Epithelial cell of esophagus (primary cell): ENCODE measurements at places on chromosomes 3 and 15.
A peak's percentile ranks its signal among the peaks of the same experiment; 100 is the strongest.

DNA sequence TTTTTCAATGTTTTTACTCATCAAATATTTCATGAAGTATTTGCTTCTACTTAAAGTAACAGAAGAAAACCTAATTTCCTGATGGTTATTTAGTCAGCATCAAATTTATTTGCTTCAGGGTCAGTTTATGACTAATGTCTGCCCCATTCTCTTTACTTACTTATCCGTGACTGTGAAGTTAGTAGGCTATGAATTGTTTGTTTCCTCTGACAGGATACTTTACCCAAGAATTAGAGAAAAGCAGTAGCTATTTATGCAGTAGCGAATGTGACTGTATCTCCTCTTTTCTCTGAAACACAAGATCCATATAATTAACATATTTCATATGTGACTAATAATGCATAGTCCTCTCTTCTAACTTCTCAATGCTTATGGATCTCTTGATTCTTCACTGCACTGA, 329.9 kb upstream of the ROBO1 start:
- peak; percentile 64 for DNase-seq

DNA sequence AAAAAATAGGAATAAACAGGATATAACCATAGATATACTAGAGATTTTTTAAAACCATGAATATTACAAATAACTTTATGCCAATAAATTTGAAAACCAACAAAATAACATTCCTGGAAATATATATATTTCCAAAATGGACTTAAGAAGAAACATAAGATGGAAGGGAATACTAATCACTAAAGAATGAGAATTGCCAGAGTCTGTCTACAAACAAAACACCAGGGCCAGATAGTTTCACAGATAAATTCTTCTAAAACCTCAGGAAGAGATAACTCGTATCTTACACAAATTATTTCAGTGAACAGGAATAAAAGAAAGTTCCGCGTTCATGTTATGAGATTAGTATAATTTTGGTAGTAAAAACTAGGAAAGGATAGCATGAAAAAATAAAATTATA, 107.3 kb downstream of the HERC1 start:
- DNase-seq, result no peak

DNA sequence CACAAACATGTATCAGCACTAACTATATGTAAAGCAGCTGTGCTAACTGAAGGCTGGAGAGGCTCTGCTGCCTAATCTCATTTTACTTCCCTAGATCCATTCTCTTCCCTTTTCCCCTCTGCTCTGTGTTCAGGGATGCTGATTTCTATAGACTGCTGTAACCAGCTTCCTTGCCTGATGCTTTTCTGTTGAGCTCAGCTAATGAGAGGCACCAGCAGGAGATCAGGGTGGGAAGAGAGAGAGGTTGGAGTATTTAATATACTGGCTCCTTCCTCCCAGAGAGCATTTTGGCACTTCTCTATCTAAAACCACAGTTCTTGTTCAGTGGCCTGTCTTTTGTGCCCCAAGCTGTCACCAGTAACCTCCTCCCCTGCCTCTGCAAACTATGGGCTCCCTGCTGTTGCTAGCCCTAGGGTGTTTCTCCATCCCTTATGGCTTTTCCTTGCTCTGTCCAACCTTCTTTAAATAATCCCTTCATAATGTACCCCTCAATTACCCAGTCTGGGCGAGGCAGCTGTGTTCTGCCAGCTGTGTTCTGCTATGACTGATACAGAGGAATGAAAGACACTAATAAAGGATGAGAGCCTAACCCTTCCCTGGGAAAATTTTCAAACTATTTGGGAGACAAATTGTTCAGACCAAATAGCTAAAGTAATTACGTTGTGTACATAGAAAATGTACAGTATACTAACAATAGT, 69.5 kb downstream of the CADPS start:
- DNase-seq, result no peak

DNA sequence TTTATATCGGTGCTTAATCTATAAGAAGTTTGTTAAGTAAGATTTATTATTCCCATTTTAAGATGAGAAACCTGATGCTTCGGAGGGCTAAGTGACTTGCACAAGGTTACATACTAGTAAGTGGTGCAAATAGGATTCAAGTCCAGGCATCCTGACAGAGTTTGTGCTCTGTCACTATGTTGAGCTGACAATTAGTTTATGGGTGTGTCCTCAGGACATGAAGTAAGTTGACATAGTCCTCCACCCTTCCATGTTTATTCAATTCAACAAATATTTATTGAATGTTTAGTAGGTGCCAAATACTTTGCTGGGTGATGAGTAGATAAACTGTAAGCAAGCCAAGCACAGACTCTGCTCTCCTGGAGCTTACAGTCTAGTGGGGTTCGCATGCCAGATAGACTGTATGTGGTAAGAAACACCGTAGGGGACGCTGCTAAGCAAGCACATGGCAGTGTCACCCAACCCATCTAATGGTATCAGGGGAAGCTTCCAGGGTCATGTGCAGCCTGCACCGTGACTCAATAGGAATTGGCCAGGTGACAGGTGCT, 342.7 kb upstream of the SATB1 start:
- no peak for DNase-seq

DNA sequence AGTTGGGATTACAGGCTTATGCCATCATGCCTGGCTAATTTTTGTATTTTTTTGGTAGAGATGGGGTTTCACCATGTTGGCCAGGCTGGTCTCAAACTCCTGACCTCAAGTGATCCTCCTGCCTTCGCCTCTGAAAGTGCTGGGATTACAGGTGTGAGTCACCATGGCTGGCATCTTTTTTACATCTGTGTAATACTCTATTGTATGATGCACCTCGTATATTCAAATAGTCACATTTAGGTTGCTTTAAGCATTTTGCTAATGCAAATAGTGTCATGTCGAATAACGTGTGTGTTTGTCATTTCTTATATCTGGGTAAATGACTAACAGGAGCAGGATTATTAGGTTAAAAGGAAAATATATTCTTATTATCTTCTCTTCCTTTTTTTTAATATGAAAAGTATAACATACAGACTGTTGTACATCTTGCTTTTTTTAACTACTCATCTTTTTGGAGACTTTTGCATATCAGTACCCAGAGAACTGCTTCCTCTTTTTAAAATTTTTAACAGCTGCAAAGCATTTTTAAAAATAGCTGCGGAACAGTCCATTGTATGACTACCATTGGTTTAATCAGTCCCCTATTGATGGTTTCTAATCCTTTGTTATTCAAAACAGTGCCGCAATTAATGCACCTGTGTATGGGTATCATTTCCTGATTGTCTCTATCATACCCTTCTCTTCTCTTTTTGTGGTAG, 13.4 kb downstream of the SCAMP5 start:
- no peak for DNase-seq

GRCh38 chr3:149585401-149585726, 72.5 kb downstream of the WWTR1 start:
- peak; percentile 13 for DNase-seq

DNA sequence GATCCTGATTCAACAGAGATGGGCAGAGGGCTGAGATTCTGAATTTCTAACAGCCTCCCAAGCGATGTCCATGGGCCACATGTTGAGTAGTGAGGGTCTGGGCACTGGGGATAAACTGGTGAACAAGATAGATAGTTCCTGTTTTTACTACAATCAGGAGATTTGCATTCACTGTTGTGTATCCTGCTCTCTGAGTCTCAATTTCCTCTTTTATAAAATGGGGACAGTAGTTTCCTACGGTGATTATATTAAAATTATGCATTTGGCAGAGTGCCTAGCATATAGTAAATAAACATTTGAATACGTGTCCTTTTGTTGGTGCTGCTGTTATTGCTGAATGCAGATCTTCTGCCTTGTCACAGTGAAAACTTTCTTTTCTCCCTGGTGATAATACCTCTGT, 102.5 kb downstream of the MYH15 start:
- no peak for DNase-seq

DNA sequence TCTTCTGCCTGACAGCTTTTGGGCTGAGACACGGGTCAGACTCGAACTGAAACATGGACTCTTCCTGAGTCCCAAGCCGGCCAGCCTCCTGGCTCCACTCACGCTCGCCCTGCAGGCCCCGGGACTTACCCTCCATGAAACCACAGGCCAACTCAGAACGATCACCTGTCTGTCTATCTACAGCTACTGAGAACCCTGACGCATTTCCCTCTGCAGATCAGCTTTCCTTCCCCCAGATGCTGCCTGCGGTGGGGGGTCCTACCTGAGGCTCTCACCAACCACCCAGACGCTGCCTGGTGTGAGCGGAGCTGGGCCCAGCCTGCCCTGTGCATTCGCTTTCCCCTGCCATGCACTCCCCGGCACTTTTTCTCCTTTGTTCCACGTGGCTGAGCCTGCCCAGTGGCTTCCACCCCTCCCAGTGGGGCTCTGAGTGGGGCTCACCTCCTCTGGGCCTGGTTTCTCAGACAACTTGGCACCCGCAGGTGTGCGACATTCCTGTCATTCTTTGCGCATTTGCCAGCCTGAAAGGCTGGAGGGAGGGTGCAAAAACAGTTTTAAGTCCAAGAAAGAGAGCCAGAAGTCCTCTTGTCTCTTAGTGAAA, 60.2 kb downstream of the PLXNA1 start:
- DNase-seq, result peak; percentile 56

GRCh38 chr15:81504170-81504905, 130.3 kb upstream of the TMC3 start:
- DNase-seq, result peak; percentile 67

- no peak for DNase-seq
Measured at GRCh38 chr3:110165370-110165743, 828.0 kb upstream of the DPPA4 start.

DNA sequence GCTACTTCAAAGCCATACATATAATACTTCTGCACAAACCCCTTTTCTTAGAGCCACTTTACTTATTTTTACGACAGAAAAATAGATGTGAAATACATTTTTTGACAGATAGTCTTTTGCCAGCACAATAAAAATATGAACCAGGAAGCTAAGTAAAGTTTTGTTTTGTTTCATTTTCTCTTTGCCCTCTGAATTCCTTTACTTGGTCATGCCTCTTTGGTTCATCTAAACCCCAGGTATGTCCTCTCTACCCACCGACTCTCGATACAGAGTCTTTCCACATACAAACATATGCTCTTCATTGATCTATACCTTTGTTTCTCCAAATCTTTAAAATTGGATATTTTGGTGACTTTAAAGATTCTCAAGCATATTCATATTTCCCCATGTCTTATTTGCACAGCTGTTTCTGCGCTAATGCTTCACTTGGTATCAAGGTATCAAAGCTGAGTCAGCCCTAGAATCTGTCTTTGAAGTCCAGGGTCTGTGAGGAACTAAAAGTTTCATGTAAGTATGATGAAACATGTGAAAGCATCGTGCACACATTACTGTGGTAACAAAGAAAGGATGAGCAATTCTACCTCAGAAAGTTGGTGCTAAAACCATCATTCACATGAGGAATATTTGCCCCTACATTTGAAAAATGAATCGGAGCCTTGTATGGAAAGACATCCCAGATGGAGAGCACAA, 845.4 kb downstream of the NAALADL2 start:
- DNase-seq, result peak; percentile 2

DNA sequence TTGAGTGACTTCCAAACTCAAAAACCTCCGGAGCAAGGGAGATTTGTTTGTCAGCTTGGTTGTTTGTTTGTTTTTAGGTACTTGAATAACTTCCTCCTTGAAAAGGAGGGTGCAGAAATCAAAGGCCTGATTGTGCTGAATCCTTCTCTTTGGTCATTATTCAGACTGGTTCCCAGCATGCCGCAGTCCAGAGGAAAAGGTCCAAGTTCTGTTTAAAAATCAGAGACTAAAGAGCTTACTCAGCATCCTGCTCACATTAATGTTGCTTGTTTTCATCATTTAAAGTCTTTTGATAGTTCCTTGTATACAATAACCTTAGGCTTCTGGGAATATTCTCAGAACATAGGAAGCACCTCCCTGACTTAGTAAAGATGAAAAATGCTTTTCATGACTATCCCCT, 982 bp upstream of the SCG3 start:
- DNase-seq, result no peak

GRCh38 chr15:72358650-72359171, 17.1 kb downstream of the HEXA start:
- DNase-seq, result peak; percentile 95

- DNase-seq, result peak; percentile 86
Measured at GRCh38 chr15:50828610-50829206, 63.2 kb upstream of the SPPL2A start.

DNA sequence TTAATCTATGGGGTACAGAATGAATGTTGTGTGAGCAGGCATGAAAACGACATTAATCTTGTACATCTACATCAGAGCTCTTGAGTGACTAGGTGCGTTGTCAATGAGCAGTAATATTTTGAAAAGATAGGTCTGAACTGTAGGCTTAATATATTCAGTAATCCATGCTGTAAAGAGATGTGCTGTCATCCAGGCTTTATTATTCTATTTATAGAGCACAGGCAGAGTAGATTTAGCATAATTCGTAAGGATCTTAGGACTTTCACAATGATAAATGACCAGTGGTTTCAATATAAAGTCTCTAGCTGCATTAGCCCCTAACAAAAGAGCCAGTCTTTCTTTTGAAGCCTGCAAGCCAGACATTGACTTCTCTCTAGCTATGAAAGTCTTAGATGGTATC, 43.0 kb downstream of the NLGN1 start:
- DNase-seq, result no peak

GRCh38 chr15:100879061-100879463, 569 bp upstream of the ALDH1A3 start:
- DNase-seq, result no peak

GRCh38 chr3:87167628-87168456, 59.3 kb upstream of the CHMP2B start:
- peak; percentile 59 for DNase-seq

DNA sequence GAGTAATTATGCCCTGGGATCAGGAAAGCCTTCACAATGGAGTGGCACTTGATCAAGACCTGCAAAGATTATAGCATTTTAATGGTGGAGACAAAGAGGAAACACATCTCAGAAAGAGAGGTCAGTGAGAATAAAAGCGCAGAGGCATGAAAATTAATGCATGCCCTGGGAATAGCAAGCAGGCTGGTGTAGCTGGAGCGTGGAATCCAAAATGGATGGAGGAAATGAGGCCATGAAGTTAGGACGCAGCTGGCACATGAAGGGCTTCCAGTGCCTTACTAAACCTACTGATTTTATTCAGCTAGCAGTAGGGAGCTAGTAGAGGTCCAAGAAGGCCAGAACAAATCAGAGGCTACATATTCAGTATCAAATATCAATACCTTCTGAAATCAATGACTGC, 38.1 kb downstream of the TMEM212 start:
- DNase-seq, result no peak
